Hematopoietic multipotent progenitor cell treated with erythropoietin and hydrocortisone succinate and interleukin-3 and kit ligand, for 6 days (in vitro differentiated cells): ENCODE measurements at places on chromosomes 4 and X.

- DNase-seq = no peak
Measured at GRCh38 chrX:100265179-100265578, 144.9 kb downstream of the PCDH19 start.

GRCh38 chr4:99759346-99759984 lies 57.2 kb upstream of the DAPP1 start:
- DNase-seq = no peak

- peak; percentile 3 for DNase-seq
Measured at GRCh38 chr4:154406018-154406795, 85.4 kb downstream of the DCHS2 start.

DNA sequence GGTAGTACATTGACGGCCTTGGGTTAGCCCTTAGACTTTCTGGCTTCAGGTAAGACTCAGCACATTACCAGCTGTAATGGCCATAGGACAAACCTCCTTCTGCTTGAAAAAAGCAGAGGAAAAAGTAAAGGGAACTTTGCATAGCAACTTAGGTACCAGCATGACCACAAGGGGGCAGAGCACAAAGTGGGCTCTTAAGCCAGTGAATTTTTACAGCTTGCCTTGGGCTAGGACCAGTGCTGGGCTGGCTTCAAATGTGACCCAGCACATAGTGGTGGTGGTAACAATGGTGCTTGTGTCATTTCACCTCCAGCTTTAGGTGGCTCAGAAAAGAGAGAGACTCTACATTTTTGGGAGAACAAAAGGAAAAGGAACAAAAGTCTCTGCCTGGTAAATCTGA lies 66.1 kb downstream of the KLHL4 start:
- peak; percentile 24 for DNase-seq

- DNase-seq = no peak
Measured at GRCh38 chr4:70182517-70183167, 12.9 kb upstream of the ODAM start.

GRCh38 chrX:111006116-111006515 lies 89.9 kb upstream of the PAK3 start:
- DNase-seq = peak; percentile 19

DNA sequence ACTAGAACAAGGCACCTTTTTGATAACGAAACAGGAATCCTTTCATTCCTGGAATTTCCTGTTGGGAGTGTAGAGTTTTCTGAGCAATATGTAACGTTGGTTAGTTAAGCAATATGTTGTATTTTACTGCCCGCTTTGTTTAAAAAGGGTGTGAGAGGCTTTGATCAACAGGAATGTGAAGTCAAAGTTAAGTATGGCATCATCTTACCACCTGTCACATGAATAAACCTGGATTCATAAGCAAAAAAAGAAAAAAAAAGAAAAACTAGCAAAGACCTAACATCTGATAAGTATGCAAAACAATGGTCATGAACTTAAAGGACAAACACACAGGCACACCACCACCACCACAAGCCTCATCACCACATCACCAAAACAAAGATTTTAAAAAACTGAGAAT lies 7.1 kb upstream of the CXCL5 start:
- DNase-seq = no peak

- DNase-seq = no peak
Measured at GRCh38 chr4:115484479-115484878, 371.1 kb upstream of the NDST4 start.
